ENCODE measurements at places on chromosomes 3 and 15.
A peak's percentile ranks its signal among the peaks of the same experiment; 100 is the strongest.

- peaks cover 19% of the 10 kb centered on the region for H3K4me1 ChIP-seq
- H3K36me3 ChIP-seq = peaks cover 55% of the 10 kb centered on the region
- H3K4me3 ChIP-seq = no peak overlapping the region
- DNase-seq = no peak
- peak overlapping the region; percentile 79 for H3K27ac ChIP-seq
- H3K27me3 ChIP-seq = peaks cover 4% of the 10 kb centered on the region
These were observed 15.8 kb upstream of the SLC27A2 start for GRCh38 chr15:50166216-50166615.

DNA sequence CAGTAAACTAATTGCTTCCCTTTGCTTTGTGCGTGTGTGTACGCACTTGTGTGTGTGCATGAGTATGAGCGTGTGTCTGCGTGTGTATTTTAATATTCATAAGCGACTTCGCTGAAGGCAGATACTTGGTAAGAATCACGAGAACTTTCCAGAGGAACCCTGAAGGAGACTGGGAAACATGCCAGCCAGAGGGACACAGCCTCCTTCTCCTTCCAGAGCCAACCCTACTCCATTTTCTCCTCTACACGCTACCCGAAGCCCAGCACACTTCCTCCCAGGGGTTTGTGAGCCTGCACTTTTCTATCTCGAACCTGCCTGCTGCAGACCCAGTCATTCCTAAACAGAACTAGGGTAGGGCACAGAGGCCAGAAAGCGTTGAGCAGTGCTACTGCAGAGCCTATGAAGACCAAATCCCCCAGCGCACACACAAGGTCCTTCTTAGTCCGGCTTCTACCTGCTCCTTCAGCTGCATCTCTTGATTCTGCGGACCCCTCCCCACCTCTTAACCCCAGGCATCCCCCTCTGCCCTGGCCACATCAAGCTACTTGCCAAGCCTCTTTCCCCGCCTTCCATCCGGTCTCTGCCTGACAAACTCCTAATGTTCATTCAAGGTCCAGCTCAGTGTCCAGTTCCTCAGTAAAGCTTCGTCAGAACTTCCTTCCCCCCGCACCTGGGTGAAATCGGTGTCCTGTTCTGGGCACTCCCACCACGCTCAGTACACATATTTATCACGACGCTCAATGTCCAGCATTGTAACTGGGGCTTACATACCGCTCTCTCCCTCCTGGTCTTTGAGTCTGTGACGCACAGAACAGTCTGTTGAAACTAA is 191.8 kb downstream of the FAM43A start:
- H3K36me3 ChIP-seq = no peaks in the 10 kb centered on the region
- peaks cover 5% of the 10 kb centered on the region for H3K4me1 ChIP-seq
- no peaks in the 10 kb centered on the region for H3K27me3 ChIP-seq
- no peak overlapping the region for H3K27ac ChIP-seq

DNA sequence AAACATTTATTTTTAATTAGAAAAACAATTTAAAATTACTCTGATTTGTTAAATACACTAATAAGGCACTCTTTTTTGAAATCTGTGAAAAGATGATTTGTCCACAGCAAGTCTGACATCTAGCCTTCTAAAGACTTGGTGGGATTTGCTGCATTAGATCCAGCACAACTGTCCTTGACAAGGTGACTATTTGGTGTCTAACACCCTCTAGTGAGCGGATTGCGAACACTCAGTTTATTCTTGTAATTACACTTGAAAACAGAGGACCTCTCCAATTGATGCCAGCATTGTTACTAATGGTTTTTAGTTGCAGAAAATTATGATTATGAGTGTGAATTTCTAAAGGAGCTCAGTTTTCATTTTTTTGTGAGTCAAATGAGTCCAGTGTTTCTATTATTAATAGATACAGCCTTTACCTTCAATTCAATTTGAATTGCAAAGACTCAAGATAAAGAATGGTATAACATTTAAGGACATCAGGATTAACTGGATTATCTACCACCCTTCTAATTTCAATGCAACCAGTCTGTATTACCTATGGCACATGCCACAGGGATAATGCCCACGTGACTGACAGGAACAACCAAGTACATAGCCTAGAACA is 29.7 kb upstream of the STRIT1 start:
- no peak for DNase-seq
- no peaks in the 10 kb centered on the region for H3K36me3 ChIP-seq
- H3K27me3 ChIP-seq = no peaks in the 10 kb centered on the region
- H3K4me1 ChIP-seq = no peaks in the 10 kb centered on the region

- H3K4me3 ChIP-seq = no peak overlapping the region
- H3K36me3 ChIP-seq = no peaks in the 10 kb centered on the region
- no peak overlapping the region for H3K27ac ChIP-seq
- H3K27me3 ChIP-seq = peaks cover 29% of the 10 kb centered on the region
- no peaks in the 10 kb centered on the region for H3K4me1 ChIP-seq
These were observed 111.6 kb downstream of the RAB11A start for GRCh38 chr15:65980824-65981456.

GRCh38 chr15:48719668-48720067 is 74.2 kb upstream of the FBN1 start:
- H3K36me3 ChIP-seq = peaks cover 30% of the 10 kb centered on the region
- H3K27me3 ChIP-seq = no peaks in the 10 kb centered on the region
- H3K27ac ChIP-seq = peak overlapping the region; percentile 6
- DNase-seq = no peak
- H3K4me3 ChIP-seq = no peak overlapping the region

GRCh38 chr3:37903734-37904133 is 42.1 kb downstream of the CTDSPL start:
- H3K27ac ChIP-seq = no peak overlapping the region
- H3K4me1 ChIP-seq = peaks cover 85% of the 10 kb centered on the region
- H3K36me3 ChIP-seq = no peaks in the 10 kb centered on the region
- no peaks in the 10 kb centered on the region for H3K27me3 ChIP-seq
- DNase-seq = no peak
- H3K4me3 ChIP-seq = no peak overlapping the region

Data from activated T-helper 2 cell treated with anti-CD3 and anti-CD28 coated beads, Interferon-gamma antibody, Interleukin-2, Interleukin-4, amounts not matched to agents 10 μg/mL and 5 μg/mL and 100 μg/mL, durations not matched to agents 14 hours and 24 hours and 36 hours (primary cell).